ENCODE measurements at places on chromosomes 7 and 10.

- no peak for DNase-seq
Measured at GRCh38 chr10:111831058-111831457, 352.5 kb downstream of the GPAM start.

- DNase-seq, result no peak
Measured at GRCh38 chr7:20226860-20227259, 9.7 kb upstream of the MACC1 start.

DNA sequence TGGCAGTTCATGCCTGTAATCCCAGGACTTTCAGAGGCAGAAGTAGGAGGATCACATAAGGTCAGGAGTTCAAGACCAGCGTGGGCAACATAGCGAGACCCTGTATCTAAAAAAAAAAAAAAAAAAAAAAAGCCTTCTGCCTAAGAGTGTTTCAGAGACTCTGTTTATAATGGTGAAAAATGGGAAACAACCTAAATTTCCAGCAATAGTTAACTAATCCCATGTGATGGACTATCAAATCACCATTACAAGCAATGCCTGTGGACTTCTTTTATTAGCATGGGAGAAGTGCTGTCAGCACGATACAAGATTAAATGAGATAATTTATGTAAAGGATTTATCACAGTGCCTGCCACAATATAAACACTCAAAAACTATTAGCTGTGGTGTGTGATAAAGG lies 67.5 kb upstream of the CUX1 start:
- DNase-seq, result no peak

- DNase-seq, result no peak
Measured at GRCh38 chr10:128576943-128577670, 450.9 kb upstream of the MKI67 start.

GRCh38 chr10:90430186-90430585 lies 427.7 kb downstream of the HTR7 start:
- no peak for DNase-seq

DNA sequence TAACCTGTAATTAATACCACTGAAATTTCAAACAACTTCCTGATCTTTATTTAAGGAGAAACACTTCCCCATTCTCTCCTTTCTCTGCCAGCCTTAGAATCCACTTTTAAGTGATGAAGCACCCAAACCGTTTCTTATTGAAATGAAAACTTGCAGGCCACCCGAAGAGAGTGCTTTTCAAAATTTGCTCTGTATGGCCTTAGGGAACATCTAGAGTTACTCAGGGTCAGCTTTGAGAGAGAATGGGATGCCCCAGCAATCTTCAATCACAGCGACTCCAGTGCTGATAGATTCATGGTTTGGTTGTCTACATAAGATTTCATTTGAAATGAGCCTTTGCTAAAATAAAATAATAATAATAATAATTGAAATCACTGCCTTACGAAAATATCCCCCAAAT lies 323.1 kb downstream of the PCLO start:
- DNase-seq, result no peak

GRCh38 chr10:95758351-95759025 lies 2.5 kb downstream of the ENTPD1 start:
- DNase-seq, result peak; percentile 24

GRCh38 chr10:128811511-128811910 lies 655.5 kb upstream of the MGMT start:
- no peak for DNase-seq

GRCh38 chr7:134293002-134293740 lies 23.6 kb downstream of the SLC35B4 start:
- peak; percentile 43 for DNase-seq

DNA sequence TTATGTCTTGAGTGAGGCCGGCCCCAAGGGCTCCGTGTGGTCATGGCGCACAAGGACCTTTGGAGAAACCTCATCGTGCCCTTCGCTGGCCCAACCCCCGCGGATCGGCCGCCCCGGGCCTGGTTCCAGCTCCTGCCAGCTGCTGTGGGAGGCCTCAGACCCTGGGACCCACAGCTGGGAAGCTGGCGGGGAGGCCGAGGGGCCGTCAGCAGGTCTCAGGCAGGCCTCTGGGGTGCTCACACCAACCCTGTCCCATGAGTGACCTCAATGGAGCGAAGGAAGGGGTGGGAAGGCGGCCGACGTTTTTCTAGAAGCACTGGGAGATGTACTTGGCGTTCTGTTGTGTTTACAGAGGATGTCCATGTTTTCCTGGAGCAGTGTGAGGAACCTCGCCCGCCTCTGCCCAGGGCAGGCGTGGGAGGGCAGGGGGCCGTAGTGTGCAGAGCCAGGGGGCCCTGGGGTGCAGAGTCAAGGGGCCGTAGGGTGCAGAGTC lies 18.6 kb upstream of the ADGRA1 start:
- no peak for DNase-seq

GRCh38 chr7:55053651-55054571 lies 35.1 kb downstream of the EGFR start:
- DNase-seq, result no peak

DNA sequence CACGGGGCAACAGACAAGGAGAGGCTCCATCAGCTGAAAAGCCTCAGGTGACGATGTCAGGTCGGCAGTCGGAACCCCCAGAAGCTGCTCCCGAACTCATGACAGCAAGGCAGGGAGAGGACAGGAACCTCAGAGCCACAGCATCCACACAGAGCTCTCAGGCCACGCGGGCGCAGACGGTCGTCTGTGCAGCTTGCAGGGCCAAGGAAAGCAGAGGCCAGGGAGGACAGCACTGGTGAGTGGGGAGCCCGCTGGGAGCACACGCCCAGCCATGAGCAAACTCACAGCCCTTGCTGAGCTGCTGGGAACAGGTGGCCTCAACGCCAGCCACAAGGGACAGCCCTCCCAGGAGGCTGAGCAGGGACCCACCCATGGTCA lies 138.9 kb downstream of the MAD1L1 start:
- no peak for DNase-seq

DNA sequence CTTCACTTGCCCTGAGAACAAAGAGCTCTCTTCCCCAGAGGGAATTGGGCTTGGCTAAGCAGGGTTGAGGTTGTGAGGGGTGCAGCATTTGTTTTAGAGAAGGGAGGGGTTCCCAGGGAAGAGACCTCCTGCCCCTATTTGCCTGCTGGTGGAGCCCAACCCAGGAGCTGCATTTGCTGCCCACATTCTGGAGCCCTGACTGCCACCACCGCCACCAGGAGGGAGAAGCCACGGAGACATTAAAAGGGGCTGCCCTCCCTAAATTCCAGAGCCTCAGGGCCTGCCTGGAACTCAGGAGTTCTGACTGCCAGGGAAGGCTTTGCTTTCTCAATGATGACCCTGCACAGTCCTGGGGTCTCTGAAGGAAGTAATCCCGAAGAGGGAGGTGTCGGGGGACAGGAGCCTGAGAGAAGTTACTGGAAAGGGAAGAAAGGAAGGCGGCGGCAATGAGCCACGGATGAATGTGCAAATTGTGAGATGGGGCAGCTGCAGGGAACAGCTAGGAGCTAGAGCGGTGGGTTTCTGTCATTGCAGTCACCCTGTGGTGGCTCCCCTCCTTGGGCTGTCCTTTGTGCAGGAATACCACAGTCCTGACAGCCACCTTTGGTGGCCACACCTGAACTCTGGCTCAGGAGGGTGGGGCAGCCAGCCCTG lies 51.3 kb downstream of the NEURL1 start:
- no peak for DNase-seq

DNA sequence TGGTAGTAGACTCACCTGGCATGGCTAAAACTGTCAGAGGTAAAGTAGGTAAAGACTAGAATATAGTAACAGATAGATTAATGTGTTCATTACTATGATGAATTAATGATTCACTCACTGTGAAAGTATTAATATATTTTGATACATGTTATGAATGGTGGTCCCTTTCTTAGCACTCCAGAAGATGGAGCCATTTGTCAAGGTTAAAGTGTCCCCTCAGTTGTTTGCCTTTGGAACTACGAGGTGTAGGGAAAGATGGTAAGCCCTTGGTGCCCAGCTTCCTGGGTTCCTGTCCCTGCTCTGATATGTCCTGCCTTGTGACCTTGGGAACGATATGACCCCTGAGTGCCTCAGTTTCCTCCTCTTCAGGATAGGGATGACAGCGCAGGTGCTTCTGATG lies 49.4 kb downstream of the HTRA1 start:
- no peak for DNase-seq

GRCh38 chr7:1026721-1027161 lies 17.6 kb upstream of the GPR146 start:
- no peak for DNase-seq

- no peak for DNase-seq
Measured at GRCh38 chr7:24140001-24140400, 144.0 kb upstream of the NPY start.

DNA sequence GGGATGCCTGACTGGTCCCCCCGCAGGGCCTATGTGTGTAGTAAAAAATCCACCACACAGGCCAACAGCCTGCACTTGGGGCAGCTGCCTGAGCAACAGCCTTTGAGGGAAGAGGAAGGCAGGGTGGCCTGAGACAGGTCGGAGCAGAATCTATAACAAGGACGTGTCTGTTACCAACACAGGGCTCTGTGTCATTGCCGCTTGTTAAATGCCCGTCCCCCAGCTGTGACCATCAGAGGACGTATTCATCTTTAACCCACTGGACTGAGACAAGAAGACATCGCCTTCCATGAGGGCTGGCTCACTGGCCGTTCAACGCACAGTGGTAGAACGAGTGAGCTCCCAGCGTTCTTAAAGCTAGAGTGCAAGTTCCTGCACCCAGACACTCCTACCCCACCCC lies 7.8 kb downstream of the PDIA4 start:
- DNase-seq, result no peak

DNA sequence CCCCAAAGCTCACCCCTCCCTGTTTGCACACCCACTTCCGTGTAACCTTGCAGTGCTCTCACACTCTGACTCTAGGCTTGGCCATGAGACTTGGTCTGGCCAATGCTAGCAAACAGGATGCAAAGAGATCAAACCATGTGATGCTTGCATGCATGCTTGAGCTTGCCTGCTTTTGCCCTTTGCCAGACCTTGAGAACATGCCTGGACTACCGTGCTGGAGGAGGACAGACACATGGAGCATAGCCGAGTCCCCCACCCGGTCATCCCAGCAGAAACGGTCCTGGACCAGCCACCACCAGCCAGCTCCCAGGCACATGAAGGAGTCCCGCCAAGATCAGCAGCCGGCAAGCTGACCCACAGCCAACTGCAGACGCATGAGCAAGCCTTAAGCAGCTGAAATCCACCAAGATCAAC lies 23.4 kb downstream of the PYROXD2 start:
- DNase-seq, result no peak

GRCh38 chr7:106075937-106076336 lies 36.2 kb downstream of the SYPL1 start:
- no peak for DNase-seq

DNA sequence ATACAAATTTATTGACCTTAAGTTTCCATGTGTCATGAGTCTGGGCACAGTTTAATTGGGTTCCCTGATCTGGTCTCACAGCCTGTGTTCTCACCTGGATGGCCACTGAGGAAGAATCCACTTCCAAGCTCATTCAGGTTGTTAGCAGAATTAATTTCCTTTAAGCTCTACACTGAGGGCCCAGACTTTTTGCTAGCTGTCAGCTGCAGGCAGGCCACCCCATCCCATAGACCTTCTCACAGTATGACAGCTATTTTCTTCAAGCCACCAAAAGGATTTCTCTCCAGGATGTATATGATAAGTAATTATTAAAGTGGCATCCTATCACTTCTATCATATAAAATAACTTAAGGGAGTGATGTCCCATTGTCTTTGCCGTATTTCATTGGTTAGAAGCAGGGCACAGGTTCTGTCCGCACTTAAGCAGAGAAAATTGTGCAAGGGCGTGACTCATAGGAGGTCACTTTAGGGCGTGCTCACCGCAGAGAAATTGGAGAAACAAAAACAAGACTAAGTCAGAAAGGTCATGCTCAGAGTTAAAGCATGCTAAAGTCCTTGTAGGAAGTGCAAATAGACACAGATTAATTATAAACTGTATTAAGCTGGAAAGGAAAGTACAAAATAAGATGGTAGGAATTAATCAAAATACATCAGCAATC lies 109.9 kb downstream of the AHR start:
- no peak for DNase-seq

DNA sequence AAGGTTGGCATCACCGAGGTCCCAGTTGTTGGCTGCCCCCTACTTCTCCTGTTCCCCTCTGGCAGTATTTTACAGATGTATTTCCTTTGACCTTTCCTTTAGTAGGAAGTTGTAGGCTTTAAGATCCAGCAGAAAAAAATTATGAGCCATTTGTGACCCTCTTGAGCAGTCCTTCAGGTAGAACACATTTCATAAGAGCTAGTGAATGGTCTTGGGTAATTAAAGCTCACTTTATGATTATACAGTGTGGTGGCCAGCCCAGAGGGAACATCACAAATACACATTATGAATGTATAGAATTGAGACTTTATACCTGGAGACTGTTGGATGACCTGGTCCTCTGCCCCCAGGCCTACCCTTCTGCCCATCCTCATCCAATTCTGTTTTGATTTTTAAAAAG lies 57.0 kb downstream of the KAT6B start:
- no peak for DNase-seq

DNA sequence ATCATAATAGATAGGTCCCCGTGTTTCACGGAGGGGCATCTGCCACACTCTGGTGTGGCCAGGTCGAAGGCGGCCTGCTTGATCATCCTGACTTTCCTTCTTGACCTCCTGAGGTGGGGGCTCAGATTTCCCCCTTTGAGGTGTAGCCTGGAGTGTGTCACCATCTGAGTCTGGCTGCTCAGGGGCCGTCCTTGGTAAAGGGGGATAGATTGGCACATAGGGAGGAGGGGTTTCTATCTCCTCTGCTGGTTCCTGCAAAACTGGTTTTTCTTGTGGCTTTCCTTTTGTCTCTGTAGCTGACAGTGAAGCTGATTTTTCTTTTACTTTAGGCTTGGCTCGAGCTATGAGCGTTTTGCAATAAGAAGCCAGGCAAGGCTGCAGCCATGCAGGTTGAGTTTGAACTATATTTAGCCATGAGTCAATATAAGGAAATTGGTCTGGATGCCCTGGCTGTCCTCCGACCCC lies 7.1 kb upstream of the ZNF117 start:
- no peak for DNase-seq

- peak; percentile 91 for DNase-seq
Measured at GRCh38 chr7:43906331-43907010, at the start of gene URGCP. Gene URGCP (minus strand): TSS chr7:43906596. CDS start chr7:43906575, 21 bp downstream.

- DNase-seq, result no peak
Measured at GRCh38 chr10:49237985-49238384, 49.8 kb upstream of the TMEM273 start.

DNA sequence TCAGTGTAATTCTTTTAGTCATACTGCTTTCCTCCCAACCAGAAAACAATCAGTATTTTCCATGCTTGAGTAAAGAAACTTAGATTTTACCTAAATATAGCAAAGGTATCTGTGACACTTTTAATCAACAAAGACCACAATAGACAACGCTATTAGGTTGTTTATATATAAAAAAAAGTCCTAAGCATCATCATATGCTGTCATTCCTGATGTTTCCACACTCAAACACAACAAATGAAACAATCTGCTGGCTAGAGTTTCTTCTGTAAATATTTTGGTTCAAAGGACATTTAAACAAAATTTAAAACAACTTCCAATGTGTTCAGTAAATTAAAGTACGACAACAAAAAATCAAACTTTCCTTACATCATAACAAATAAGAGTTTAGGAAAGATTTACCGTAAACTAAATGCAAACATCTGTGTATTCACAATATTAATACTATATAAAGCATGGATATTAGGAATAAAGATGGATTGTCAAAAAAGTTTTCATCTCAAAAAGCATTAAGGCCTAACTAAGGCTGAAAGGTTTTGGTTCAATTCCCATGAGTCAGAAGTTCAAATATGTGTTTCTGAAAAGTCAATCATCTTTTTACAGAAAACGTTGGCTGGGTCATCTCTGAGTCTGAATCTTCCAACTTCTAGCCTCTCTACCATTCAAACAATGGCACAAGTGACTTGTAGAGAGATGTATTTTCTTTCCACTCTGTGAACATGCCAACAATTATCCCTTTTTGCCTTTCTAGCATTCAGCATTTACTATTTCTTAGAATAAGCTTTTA lies 157.1 kb downstream of the CRPPA start:
- no peak for DNase-seq

GRCh38 chr7:1250901-1251300 lies 18.2 kb downstream of the UNCX start:
- DNase-seq, result no peak
